ENCODE measurements at places on chromosomes 2 and 18. TPM values are rescaled to one million over a fixed set of nuclear protein-coding genes. Genes with fewer than 3 reads are reported as not detected.

DNA sequence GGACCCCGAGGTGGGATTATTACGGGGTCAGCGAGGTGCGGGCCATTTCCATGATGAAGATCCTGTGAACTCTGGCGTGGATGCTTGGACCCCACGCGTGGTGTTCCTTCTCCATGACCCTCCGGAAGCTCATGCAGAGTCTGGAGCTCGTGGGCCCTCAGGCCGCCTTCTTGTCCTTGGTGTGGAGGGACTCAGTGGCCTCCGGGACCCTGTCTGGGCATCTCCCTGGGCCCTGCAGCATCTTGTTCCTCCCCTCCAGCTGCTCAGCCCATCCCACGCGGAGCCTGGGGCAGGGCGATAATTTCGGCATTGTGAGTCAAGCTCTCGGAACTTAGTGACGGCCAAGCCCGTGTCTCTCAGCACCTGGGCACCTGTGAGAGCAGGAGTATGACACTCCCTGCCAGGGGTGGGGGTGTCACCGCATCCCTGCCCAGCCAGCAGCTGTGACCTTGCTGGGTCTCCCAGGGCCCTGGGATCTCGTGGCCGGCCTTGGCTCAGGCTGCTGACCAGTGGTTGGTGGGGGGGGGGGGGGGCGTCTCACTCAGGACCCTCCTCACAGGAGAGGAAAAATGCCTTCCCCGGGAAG, 24.6 kb downstream of the RTP5 start:
- no peaks in the 10 kb centered on the region for H3K36me3 ChIP-seq
- H3K27me3 ChIP-seq: no peaks in the 10 kb centered on the region
- peaks cover 5% of the 10 kb centered on the region for H3K4me1 ChIP-seq
- H3K4me3 ChIP-seq: no peak overlapping the region

DNA sequence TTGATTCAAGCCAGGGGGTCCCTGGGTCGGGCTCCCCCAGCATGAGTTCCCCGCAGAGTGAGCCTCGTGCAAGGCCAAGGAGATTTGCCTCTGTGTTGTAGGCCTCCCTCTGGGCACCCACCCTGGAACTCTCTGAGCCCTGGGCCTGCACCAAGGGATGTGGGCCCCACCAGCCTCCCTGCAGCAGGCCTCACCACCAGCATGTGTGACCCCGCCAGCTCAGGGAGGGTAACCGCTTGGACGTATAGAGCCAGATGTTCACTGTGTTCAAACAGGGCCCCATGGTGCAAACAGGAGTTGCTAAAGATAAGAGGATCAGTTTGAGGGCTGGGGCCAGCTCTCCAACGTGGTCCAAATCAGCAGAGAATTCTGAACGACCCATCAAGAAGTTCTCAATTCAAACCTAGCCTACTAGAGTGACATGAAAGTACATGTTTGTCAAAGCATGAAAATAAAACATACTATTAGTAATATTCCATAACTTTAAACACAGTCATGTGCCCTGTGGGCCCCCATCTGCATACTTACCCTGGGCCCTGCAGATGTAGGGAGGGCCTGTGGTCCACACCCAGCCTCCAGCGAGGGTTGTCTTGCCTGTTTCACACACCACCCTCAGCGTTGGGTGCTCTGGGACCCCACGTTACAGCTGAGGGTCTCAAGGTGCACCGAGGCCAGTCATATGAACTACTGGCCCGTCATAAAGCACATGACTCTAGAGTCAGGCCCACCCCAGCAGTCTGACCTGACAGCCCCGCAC, 5.5 kb upstream of the TUBB6 start:
- H3K27ac ChIP-seq: no peak overlapping the region
- no peaks in the 10 kb centered on the region for H3K27me3 ChIP-seq
- no peak overlapping the region for H3K4me3 ChIP-seq
- no peaks in the 10 kb centered on the region for H3K4me1 ChIP-seq
- H3K36me3 ChIP-seq: no peaks in the 10 kb centered on the region
- peak; percentile 77 for DNase-seq

DNA sequence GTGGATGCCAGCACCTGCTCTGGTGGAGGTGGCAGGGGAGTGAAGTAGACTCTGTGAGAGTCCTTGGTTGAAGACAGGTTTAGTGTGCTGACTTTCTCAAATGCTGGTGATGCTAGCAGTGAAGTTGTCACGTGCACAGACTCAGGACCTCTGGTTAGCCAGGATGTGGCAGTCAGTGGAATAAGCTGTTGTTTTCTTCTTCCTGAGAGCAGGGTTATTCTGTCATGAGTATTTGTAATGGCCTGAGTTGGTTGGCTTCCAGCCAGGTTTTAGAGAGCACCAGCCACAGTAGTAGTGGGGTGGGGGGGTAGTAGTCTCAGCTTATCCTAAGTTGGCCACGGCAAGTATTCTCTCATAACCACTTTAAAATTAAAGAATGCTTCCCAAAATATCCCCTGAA, 238.5 kb upstream of the FBXO11 start:
- no peaks in the 10 kb centered on the region for H3K4me1 ChIP-seq
- H3K27me3 ChIP-seq: no peaks in the 10 kb centered on the region
- H3K27ac ChIP-seq: no peak overlapping the region
- no peaks in the 10 kb centered on the region for H3K36me3 ChIP-seq
- DNase-seq: no peak
- H3K4me3 ChIP-seq: no peak overlapping the region

DNA sequence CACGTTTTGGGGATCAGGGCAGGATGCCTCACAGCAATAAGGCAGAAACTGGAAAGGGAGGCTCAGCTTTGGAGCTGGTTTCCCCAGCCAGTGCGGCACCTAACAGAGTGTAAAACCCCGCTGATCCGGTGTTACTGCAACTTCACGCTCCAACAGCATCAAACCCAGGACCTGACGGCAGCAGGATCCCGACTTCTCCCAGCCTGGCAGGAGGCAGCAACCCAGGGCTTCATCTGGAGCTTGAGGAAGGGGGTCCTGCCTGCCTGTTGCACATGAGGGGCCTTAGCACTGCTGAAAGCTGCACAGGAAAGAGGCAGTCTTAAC, 209.8 kb downstream of the MGAT5 start:
- H3K36me3 ChIP-seq: no peaks in the 10 kb centered on the region
- no peak for DNase-seq
- no peak overlapping the region for H3K27ac ChIP-seq

The RASGRP3 gene
- 8.7 TPM for total RNA-seq

Measured in liver (tissue), 10 donors.